Activated naive CD4-positive, alpha-beta T cell treated with anti-CD3 and anti-CD28 coated beads for 36 hours (primary cell): ENCODE measurements at places on chromosomes 3 and 15. TPM values are rescaled to one million over a fixed set of nuclear protein-coding genes. Genes with fewer than 3 reads are reported as not detected.

- DNase-seq, result no peak
These were observed 113.1 kb downstream of the ATG7 start for GRCh38 chr3:11385326-11385725.

DNA sequence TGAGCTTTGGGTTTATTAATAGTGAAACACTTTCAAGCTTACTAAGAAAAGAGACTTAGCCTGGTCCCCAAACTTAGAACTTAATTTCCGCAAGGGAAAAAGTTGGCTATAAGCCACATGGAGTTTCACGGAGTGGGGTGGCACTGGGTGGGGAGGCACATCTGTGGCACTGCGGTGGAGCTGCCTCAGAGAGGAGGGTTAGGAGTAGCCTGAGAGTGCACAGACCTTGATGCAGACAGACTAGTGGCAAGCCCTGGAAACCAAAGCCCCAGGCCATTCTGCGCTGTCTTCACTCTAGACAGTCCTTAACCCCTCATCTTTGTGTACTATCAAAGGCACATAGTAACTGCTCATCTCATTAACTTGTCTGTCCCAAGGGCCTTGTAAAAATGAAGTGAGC, 22.0 kb downstream of the CXCR6 start:
- DNase-seq, result no peak

GRCh38 chr3:59575113-59576001, 525.5 kb upstream of the CFAP20DC start:
- peak; percentile 94 for DNase-seq

GRCh38 chr3:26588931-26589330, 33.6 kb upstream of the LRRC3B start:
- no peak for DNase-seq

Gene ACAN
- total RNA-seq, result not detected

Gene IQCF5
- total RNA-seq, result not detected

Gene MLF1
- total RNA-seq, result 1.6 TPM

DNA sequence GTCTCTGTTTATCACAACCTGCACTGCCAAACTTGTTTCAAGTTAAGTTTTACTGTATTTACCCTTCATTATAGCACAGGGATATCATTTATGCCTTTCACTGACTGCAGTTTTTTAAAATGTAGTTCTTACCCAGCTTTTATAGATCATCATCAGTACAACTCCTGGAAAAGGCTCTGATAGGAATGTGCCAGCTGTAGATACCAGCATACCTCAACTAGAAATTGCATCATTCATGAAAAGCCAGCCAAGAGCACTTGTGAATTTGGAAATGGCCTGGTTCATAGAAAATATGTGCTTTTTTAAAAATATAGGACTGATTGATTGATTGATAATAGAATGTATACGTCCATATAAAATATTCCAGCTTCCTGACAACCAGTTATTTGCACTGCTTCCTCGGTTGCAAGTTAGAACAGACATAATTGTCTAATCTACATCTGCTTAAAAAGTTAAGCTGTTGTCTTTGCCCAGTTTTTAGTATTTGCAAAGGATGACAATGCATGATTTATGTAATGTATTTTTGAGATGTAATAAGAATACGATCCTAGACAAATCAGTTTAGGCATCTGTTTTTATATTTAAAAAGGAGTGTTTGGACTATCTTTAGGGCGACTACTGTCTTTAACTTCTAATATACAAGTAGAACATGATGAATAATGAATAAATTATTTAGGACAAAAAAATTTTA, 58.5 kb downstream of the DCUN1D1 start:
- no peak for DNase-seq

- DNase-seq, result no peak
These were observed 755.1 kb downstream of the ROBO2 start for GRCh38 chr3:77795013-77795412.

- no peak for DNase-seq
These were observed 20.1 kb upstream of the C3orf49 start for GRCh38 chr3:63798949-63799348.

- DNase-seq, result no peak
These were observed 36.2 kb upstream of the TRH start for GRCh38 chr3:129938140-129938930.

Gene ZNF619
- total RNA-seq, result 4.2 TPM

DNA sequence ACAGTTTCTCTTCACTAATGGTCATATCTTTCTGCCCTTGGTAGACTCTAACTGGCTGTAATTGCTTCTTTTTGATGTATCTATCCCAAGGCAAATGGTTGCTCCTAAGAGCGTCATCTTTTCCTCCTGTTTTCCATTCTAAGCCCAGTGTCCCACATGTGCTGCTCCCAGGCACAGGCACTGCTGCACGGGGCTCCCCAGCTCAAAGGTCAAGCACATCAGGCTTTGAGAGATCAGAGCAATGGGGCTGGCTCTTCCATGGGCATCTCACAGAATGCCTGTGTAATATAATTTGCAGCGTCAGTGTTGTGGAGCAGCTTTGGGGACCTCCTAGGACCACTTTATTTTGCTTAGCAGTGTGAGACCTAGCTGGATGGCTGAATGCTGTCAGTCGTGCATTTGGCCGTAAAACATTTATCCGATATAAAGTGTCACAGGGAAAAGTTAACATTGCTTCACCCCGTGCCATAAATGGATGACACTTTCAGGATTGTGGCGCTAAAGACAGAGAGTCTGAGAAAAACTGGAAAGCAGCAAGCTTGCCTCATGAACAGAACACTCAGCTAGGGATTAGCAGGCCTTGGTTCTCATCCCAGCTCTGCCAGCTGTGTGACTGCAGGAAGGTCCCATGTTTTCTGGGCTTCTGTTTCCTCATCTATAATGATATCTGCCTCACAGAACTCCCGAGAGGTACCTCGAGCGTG, 277.5 kb upstream of the TBL1XR1 start:
- no peak for DNase-seq

Gene UNC13C
- not detected for total RNA-seq

Gene TERC
- 16.0 TPM for total RNA-seq
